Activated CD4-positive, alpha-beta T cell treated with anti-CD3 and anti-CD28 coated beads, Interleukin-2, amount 10 ng/mL, durations not matched to agents 24 days and 14 days (primary cell): ENCODE measurements at places on chromosomes 7 and 10.
A peak's percentile ranks its signal among the peaks of the same experiment; 100 is the strongest.

DNA sequence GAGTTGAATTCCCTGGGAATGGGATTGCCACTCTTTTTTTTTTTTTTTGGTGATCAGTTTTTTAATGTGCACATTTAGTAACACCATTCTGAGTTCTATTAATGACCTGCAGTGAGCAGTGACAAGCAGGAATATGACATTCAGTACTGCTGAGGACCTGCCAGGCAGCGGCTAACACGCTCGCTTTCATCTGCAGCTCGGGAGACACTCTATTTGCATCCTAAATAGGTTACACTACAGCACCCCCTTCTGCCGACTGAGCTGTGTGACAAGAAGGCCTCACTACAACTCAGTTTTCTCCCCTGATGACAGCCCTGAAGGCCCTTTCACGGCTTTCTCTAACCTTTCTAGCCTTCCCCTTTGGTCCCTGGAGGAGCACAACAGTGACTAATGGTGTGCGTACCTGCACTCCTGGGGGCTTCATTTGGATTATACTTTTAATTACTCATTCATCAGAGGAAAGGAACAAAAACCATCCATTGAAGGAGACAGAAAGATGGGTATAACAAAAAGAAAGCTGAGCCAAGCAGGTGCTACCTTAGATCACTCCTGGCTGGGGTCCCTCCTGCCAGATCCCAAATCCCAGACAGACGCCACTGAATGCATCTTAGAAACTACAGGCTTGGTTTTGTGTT, 872.4 kb downstream of the LRMDA start:
- DNase-seq, result peak; percentile 57

- no peak for DNase-seq
Observed at GRCh38 chr10:44397476-44398225, 12.8 kb upstream of the CXCL12 start.

- no peak for DNase-seq
Observed at GRCh38 chr7:123669485-123669884, 13.8 kb downstream of the LMOD2 start.

GRCh38 chr7:12137283-12137682, 73.8 kb upstream of the TMEM106B start:
- no peak for DNase-seq

DNA sequence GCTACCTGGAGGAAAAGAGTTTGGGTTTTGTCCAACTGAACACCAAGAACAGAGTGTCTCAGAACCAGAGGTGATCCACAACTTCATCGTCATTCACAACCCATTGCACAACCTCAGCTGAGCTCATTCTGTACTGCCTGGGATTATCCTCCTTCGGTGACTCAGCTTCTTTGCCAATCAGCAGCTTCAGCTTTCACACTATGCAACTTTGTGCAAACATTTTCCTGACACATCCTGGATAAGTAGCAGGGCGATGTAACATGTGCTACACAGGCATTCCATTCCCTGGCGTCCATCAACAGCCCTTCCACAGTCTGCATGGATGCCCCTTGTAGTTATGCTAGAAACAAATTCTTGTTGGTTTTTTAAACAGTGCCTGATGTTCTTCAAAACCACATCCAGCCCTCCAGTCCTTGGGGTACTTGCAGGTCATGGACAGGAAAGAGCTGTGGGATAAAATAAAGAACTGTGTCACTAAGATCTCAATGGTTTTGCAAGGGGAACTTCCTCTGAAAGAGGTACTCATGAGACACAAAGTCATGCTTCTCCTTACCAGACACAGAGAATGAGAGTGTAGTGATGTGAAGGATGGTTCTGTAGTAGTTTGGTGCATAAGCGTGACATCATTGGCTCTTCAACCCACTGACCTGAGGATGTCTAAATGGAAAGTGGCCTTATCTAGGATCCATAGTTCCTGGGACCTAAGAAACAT, 478.5 kb downstream of the KIF20B start:
- no peak for DNase-seq

GRCh38 chr7:70719125-70719524, 412.8 kb upstream of the GALNT17 start:
- no peak for DNase-seq

GRCh38 chr10:18666810-18667209, 7.6 kb downstream of the ARL5B start:
- no peak for DNase-seq

GRCh38 chr10:99487125-99487807, 45.5 kb upstream of the NKX2-3 start:
- no peak for DNase-seq

- no peak for DNase-seq
Observed at GRCh38 chr7:2596464-2597272, 35.1 kb upstream of the TTYH3 start.

DNA sequence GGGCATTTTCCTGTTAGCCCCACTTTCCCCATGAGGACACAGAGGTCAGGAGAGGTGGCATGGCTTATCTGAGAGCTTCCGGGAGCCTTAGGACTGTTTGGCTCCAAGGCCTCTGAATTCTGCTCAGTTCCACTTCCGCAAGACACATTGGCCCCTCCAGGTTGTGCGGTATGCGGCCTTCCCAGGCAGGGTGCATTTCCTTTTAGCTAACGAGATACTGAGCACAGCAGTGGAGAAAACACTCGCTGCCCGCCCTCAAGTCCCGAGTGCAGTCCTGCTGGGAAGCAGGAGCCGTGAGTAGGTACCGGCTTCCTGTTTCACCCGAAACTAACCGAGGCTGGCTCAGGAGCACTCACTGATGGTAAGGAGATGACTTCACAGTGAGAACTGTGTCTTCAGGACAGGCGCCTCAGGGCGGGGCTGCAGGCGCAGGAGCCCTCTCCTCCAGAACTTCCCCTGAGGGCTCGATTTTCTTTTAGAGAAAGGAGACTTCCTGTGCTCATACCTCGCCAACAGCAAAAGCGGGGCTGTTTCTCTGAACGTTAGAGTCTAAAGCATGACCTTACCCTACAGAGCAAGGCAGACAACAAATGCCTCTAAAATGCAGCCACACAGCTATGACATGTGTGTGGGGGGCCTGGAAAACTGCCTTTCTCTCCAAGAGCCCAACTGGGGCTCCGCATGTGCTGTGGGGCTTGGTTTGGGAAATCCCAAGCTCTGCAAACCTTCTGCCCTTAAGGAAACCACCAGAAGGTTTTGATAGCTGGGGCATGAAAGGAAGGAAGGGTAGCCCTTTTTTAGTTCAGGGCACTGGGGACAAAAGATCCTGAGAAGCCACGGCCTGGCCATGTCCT, 25.9 kb downstream of the RGS10 start:
- DNase-seq, result peak; percentile 91

- DNase-seq, result no peak
Observed at GRCh38 chr10:130181858-130182257, 45.7 kb downstream of the GLRX3 start.

DNA sequence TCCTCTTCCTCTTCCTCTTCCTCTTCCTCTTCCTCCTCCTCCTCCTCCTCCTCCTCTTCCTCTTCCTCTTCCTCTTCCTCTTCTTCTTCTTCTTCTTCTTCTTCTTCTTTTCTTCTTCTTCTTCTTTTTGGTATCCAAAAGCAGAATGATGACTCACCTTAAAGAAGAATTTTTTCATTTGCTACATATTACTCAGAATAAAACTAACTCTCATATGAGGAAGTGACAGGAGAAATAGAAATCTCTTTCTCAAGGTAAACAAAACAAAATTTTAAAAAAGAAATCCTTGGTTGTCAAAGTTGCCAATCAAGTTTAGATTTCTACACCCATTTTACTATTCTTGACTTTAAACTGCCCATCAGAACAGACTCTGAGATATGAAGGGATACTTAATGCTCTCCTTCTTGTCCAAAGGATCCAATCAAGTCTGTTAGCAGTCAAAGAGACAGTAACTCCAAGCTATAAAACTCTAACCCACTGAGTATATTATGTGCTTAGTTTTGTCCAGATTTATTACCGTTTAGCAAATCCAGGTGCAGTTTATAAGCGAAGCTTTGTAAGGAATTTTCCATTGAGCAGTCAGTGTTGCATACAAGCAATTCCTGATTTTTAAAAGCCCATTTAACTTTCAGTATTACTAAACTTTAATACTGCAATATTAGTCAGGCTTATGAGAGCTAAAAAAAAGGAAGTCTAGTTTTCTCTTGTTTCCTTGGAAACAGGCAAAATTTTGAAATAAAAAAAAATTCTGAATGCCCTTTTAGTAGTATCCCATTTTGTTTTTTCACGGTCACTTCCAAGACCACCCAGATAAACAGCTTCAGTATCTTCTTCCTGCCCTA, 43.1 kb upstream of the SNX13 start:
- DNase-seq, result no peak

DNA sequence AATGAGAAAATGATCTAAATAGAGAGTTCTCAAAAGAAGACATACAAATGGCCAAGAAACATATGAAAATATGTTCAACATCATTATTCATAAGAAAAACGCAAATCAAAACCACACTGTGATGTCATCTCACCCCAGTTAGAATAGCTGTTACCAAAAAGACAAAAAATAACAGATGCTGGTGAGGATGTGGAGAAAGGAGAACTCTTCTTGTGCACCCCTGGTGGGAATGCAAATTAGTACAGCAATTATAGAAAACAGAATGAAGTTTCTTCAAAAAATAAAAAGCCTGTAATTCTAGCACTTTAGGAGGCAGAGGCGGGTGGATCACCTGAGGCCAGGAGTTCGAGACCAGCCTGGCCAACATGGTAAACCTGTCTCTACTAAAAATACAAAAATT, 199.3 kb downstream of the PARD3 start:
- no peak for DNase-seq

DNA sequence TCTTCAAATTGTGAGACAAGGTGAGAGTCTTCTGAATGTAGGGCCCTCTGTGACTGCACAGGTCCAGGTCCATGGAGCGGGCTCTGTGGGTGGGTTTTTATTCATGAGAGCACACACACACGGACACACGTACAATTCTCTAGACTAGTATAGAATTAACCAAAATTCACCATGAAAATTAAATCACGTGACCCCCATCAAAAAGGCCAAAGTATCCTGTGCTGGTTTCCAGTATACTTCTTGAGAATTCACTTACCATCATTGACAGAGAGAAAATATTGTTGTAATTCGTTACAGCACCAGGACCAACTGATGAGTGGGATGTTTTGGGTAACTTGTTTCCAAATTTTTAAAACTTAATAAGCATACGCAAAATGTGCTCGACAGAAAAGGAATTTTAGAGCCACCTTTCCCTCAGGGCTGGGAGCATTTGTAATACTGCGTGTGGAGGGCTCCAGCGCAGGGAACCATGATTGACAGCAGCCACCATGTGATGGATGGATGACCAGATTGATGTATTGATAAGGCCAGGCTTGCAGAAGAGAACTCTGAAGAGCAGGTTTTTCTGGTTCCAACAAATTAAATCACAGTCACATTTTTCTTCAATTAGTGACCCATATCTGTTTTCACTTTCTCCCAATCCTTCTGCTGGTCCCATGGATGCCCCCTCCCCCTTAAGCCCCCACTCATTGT, 14.9 kb upstream of the DNTT start:
- DNase-seq, result no peak

GRCh38 chr10:98273057-98273850, 5.3 kb upstream of the LOXL4 start:
- DNase-seq, result no peak

DNA sequence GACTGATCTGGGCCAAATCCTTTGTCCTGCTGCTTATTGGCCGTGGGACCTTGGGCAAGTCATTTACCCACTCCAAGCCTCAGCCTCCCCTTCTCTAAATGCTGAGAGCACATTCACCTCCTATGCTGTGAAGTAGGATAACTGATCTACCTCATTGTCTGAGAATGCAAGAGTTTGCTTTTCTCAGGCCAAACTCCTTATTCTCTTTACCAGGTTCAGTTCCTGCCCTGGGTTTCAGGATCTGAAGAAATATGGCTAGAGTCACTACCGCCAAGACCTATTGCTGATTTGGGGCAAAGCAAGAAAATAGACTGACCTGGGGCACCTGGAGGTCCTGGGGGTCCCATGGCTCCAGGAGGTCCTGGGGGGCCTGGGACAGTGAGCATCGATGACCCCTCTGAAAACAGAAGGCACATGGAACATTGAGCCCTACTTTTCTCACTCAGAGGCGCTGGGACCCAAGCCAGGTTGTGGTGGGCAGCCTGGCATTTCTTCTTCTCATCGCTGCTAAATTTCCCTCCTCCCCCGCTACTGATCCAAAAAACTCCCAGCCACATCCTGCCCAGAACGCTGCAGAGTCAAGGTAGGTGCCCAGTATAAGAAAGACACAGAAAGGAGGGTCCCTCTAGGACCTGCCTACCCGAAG, 42.4 kb downstream of the COL17A1 start:
- DNase-seq, result no peak

GRCh38 chr10:97333351-97333600, 1.3 kb downstream of the FRAT2 start:
- DNase-seq, result no peak

DNA sequence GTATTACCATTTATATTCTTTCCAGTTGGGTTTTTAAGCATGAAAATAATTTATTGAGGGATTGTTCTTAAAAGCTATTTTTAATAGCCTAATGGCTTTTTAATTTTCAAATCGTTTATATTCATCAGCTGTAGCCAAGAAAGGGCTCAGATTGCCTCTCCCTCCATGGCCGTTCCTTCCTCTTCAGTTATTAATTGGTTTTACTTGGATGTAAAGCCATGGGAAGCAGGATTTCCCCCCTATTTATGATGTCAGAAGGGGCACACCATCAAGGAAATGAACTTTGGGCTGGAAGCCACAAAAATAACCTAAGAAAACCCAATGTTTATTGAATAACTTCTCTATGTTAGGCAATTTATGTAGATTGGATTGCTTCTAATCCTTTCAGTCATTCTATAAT, 656.3 kb downstream of the TYW1 start:
- DNase-seq, result no peak

GRCh38 chr7:35734001-35734483, 39.1 kb upstream of the HERPUD2 start:
- no peak for DNase-seq

- no peak for DNase-seq
Observed at GRCh38 chr10:113225903-113226302, 275.9 kb downstream of the TCF7L2 start.

- DNase-seq, result no peak
Observed at GRCh38 chr10:47335906-47336305, 12.3 kb upstream of the RBP3 start.

GRCh38 chr10:104321226-104321625, 17.0 kb downstream of the ITPRIP start:
- no peak for DNase-seq

- DNase-seq, result no peak
Observed at GRCh38 chr10:11689945-11690736, 52.0 kb upstream of the ECHDC3 start.

- no peak for DNase-seq
Observed at GRCh38 chr10:48573045-48573444, 31.8 kb downstream of the ARHGAP22 start.

GRCh38 chr7:11428877-11429581, 403.0 kb downstream of the THSD7A start:
- DNase-seq, result no peak

DNA sequence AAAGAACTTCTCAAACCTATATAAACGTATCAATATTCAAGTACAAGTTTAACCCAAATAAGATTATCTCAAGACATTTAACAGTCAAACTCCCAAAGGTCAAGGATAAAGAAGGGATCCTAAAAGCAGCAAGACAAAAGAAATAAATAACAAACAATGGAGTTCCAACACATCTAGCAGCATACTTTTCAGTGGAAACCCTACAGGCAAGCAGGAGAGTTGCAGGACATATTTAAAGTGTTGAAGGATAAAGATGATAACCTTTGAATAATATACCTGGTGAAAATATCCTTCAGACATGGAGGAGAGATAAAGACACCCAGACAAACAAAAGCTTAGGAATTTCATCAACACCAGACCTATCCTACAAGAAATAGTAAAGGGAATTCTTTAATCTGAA, 82.8 kb downstream of the TES start:
- peak; percentile 2 for DNase-seq
